ENCODE measurements at places on chromosomes 1 and 21.
A peak's percentile ranks its signal among the peaks of the same experiment; 100 is the strongest.

- DNase-seq, result no peak
Measured at GRCh38 chr21:46284733-46285132, 678 bp downstream of the MCM3AP start.

DNA sequence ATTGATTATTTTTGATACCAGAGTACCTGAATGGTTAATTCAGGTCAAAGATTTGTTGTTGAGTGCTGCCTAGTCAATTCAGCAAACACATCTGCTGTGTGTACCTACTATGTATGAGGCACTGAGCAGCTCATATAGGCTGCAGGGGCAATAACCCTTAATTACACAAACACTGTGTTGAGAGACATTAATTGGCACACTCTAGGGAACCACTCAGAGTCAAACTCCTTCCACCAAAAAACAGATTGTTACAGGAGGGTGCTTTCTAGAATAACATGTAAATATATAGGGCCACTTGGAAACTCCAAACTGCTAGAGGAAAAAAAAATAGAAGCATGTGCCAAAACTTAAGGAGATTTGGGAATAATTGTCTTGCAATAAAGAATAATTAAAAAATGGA is 31.3 kb downstream of the UBE2U start:
- no peak for DNase-seq

DNA sequence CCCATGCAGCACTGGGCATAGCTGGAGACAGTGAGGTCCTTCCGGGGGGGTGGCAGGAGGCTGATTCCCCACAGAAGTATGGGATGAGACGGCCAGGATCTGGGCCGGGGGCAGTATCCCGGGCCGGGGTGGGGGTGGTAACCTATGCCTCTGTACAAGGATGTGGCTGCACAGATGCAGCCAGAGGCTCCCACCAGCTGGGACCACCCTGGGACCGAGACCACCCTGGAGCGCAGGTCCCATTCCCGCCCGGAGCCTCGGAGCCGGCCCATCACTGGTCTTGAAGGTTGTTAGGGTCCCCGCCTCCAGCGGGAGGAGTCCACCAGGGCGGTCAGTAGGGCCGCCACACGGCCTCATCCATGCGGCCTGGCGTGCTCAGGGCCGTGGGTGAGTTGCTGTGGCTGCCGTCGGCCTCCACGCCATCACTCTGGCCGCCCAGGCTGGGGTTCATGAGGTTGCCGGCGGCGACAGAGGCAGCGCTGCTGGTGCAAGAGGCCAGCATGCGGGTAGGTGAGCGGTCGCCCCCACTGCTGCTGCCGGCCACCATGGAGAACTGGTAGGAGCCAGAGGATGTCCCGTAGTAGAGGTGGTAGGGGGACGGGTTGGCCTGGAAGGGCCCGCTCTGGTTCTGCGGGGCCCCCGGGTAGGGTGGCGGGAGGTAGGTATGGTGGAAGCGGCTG is 28.1 kb downstream of the RUNX3 start:
- no peak for DNase-seq

DNA sequence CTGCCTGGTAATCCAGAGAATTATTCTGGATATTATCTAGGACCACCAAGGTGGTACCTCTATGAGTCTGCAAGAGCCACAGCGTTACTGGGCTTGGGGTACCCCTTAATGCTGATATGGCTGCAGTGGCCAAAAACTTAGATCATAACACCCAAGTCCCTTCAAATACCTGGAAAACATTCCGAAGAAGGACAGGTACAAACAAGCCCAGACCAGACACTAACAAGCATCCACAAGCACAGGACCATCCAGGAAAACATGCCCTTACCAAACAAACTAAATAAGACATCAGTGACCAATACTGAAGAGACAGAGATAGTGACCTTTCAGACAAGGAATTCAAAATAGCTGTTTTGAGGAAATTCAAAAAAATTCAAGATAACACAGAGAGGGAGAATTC is 2.9 kb downstream of the C1orf105 start:
- no peak for DNase-seq

DNA sequence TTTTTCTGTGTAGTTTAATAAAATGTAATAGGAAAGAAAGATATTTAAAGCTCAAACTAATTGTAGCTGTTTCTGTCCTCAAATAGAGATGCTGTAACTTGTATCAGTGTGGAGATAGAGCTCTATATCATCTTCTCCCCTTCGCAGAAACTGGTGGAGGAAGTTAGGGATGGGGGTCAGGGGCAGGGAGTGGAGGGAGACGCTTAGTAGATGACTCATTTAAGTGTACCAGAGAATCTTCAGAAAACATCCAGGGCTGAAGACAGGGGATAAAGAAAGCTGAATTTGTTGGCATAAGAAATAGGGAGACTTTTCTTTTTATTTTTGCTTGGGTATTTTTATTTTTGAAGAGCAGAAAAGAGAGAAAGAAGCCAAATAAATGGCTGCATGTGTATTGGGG is 282.6 kb upstream of the DPYD start:
- DNase-seq, result no peak

DNA sequence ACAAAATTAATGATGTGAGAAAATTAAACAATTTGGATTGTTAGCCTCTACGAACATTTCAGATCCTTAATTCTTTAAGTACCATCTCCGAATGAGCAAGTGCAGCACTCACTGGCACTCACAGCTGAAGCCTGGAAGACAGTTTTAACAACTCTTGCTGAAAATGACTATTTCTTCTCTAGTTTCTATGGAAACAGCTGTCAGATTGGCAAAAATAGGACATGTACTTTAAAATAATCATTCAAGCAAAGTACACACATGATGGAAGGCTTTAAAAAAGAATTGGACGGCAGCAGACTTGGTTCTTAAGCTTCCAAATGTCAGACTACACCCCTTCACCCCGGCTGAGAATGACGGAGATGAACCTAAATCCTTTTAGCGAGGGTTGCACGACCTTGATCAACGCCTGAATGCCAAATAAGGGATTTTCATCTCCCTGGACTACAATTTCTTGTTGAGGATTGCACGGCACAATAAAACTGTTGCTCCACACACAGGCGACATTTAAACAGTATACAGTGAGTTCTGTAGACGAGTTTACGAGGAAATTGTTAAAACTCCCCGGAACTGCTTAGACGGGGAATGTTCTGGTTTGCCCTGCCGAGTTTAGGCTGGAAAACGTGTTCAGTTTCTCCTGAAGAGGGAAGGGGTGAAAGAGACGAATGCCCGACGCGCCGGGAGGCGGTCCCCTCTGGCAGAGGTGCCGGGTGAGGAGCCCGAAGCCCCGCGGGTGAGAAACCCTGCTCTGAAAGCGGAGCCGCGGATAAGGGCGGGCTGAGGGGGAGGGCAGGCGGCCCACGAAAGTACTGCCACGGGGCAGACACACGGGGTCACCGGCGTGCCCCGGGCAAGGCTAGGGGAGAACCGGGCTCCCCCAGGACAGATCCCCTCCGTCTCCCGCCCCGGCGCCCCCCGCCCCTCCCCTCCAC is 671 bp downstream of the OMA1 start:
- peak; percentile 71 for DNase-seq

DNA sequence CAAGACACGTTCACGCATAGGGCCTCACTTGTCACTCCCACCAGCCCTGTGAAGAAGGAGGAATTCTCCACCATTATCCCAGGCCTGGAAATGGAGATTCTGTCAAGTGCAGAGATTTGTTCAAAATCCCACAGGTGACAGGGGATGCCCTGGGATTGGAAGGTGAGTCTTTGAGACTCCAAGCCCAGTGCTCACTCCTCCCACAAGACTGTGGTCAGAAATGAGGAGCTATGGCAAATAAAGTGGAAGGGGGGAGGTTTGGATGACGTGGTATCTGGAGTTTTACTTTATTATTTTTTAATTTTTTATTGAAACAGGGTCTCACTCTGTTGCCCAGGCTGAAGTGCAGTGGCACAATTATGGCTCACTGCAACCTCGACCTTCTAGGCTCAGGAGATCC is 12.8 kb upstream of the FOXO6 start:
- DNase-seq, result no peak

GRCh38 chr1:170407581-170407980 is 124.4 kb upstream of the GORAB start:
- DNase-seq, result no peak

- no peak for DNase-seq
Measured at GRCh38 chr1:243490748-243491686, 235.2 kb downstream of the SDCCAG8 start.

- peak; percentile 59 for DNase-seq
Measured at GRCh38 chr1:235999259-235999925, 65.5 kb downstream of the NID1 start.

- DNase-seq, result no peak
Measured at GRCh38 chr1:93531193-93531592, 83.3 kb downstream of the FNBP1L start.

- DNase-seq, result no peak
Measured at GRCh38 chr21:42980312-42981213, 6.2 kb downstream of the PKNOX1 start.

DNA sequence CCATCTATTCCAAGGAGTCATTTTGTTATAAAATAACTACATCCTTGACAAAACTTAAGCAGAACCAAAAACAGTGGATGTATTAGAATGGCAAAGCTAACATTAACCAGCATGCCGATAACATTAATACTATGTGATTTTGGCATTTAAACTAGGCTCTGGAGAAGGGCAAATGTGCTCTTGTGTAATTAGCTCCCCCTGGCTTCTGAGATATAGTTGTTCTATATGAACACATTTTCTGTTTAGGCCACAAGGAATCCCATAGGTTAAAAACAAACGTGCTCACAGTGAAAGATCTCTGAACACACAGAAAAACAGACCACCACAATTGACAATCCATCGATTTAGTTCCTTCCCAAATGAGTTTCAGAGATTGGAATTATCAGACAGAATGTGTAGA is 57.4 kb upstream of the TARS2 start:
- no peak for DNase-seq

- DNase-seq, result no peak
Measured at GRCh38 chr1:21384620-21385019, 55.3 kb upstream of the NBPF3 start.

DNA sequence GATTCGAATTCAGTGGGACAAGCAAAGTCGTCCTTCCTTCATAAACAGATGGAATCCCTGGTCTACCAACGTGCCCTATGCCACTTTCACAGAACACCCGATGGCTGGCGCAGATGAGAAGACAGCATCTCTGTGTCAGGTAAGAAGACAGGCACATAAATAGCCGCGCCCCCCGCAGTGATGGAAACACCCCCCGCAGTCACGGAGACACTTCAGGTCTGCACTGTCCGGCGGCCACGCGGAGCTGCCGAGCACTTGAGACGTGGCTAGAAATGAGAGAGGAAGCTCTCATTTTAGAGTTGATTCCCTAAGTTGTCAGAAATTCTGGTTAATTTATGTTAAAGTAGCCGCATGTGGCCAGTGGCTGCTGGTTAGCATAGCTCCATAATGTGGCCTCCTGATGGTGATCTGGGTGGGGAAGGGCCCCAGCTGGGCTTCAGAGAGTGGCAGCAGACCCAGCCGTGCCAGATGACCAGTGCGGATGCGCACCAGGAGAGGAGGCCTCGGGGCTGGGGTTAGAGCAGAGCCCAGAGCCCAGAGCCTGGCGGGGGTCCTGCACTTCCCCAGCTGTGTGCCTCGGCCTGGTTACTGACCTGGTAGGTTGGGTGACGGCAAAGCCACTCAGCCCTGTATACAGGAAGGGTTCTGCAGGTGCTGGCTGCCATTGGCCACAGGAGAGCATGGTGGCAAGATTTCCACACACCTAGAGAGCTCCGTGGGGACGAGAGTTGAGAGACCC is 2.9 kb downstream of the TPRG1L start:
- DNase-seq, result no peak

DNA sequence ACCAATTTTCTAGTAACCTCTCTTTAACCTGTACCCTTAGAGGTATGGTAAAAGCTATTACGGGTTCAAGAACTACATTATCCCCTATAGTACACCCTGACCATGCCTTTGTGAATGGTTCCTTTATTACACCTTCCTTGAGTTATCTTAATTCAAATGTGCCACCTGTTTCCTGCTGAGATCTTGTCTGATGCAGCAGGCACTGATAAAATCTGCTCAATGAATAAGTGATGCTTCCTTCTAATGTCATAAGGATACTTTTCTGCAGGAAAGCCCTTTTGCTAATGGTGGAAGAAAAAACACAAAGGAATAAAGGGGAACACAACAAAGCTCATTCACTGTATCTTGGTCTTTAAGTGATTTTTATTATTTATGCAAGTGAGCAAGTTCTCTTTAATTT is 25.8 kb downstream of the INTS7 start:
- no peak for DNase-seq

Data from activated CD8-positive, alpha-beta memory T cell treated with anti-CD3 and anti-CD28 coated beads, Interleukin-2, amount 50 U/mL, for 4 hours (primary cell).